NCI-H187 (cell line): ENCODE measurements at places on chromosomes 6 and 20.

GRCh38 chr6:153231048-153231646 lies 100.1 kb upstream of the RGS17 start:
- no peak for DNase-seq

DNA sequence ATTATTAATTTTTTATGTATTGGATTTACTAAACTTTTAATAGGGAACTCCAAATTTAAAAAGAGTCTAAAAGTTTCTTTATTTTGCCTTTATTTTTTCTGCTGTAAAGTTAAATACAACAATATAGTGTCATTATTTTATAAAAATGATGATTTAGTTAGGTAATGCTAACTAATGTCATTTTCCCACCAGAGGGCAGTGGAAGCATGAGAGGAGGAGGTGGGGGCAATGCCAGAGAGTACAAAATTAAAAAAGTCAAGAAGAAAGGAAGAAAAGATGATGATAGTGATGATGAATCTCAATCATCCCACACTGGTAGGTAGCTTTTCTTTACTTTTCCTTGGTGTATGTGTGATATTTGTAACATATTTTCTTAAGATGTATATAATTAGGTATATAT lies 20.2 kb upstream of the FHL5 start:
- DNase-seq: no peak

GRCh38 chr6:70838907-70839285 lies 118.0 kb downstream of the B3GAT2 start:
- peak; percentile 36 for DNase-seq

DNA sequence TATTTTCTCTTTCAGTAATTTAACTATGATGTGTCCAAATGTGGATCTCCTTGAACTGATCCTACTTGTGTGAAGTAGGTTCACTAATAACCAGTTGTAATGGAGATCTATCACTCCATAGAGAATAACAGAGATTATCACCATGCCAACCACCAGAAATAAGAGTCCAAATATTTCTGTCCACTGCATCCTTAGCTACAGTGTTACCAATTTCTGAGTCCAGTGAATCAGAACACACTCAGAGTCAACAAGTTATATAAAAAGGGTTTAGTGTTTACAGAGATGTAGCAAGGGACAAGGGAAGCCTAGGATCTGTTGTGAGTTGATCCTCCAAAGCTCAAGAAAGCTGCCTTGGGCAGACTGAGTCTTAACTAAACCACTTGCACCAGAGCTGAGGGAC lies 882.8 kb downstream of the TBC1D32 start:
- no peak for DNase-seq

DNA sequence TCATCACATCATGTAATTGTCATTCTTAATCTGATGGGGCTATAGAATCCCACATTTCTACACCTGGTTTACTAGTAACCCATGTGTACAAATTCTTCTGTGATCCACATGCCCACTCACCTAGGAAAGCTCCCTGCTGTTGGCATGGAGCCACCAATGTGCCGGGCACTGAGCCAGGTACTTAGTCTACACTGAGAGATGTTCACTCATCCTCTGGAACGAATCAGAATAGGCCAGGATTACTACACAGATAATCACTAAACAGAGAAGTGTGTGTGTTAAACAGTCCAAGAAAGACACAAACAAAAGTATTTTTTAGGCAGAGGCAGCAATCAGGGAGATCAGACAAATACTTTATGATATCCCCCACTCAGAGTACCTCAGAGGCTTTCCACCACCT lies 193.2 kb upstream of the VGLL2 start:
- no peak for DNase-seq

DNA sequence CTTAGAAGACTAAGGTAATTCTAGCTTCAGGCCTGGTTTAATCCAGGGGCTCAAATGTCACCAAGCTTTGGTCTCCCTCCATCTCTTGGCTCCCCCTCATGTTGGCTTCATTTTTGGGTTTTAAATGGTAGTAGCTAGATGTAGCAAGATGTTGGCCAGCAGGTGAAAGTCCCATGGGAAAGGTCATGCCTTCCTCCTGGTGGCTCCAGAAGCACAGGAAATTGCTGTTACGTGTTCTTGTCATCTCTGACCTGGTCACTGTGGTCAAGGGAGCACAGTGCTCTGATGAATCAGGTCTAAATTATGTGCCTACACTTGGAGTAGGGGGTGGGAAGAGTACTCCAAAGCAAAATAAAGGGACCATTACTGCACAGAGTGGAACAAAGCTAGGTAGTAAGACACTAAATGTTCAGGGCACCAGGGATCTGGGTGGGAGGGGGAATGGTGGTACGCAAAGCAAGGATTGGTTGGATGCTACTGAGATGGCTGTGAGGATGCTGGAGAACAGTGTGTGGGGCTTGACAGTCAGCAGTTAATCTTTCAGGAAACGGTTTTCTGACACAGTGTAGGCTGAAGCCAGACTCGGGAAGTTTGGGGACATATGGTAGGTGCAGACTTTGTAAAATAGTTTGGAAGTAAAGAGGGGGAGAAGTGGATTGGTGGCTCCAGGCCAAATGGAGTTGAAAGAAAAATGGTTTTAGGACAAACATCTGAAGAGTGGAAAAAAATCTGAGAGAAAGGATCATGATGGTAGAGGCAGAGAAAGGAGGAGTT lies 30.1 kb downstream of the CDS2 start:
- no peak for DNase-seq

GRCh38 chr20:50691573-50692551 lies 520 bp upstream of the RIPOR3 start:
- DNase-seq: no peak

GRCh38 chr20:57601211-57601570 lies 19.0 kb downstream of the ZBP1 start:
- DNase-seq: no peak

DNA sequence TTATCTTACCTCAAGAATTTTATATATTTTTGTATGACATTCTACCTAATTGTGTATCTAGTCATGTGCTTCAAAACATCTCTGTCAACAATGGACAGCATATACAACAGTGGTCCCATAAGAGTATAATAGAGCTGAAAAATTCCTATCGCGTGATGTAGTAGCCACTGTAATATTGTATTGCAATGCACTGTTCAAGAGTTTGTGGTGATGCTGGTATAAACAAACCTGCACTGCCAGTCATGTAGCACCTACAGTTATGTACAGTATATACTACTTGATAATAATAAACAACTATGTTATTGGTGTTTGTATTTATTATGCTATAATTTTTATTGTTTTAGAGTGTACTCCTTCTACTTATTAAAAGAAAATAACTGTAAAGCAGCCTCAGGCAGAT lies 672.7 kb downstream of the CD109 start:
- DNase-seq: no peak
